ENCODE measurements at places on chromosomes 6 and 20. TPM values are rescaled to one million over a fixed set of nuclear protein-coding genes. Genes with fewer than 3 reads are reported as not detected.

The MAPK13 gene
- 0.60 TPM for total RNA-seq

The ENPP5 gene
- total RNA-seq = not detected

The CASS4 gene
- total RNA-seq = 0.03 TPM

The BANF2 gene
- not detected for total RNA-seq

The C20orf144 gene
- 0.04 TPM for total RNA-seq

The C6orf58 gene
- not detected for total RNA-seq
